ENCODE measurements at places on chromosomes 1 and 21.

DNA sequence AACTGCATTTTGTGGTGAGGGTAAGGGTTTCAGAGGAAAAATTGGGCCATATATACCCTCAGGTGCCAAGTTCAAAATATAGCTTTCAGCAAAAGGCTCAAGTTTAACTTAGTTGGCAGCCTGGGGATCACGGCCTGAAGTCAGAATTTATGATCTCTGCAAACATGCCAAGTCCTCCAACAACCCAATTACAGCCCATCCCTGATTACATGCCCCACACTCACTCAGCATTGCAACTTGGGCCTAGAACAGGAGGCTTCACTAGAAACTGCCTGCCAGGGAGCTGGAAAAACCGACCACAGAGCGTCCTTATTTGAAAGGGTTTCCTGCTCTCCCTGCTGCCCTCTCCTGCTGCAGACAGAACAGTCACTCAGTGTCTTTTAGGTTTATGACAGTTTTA lies 12.4 kb downstream of the FYB2 start:
- no peak for DNase-seq

DNA sequence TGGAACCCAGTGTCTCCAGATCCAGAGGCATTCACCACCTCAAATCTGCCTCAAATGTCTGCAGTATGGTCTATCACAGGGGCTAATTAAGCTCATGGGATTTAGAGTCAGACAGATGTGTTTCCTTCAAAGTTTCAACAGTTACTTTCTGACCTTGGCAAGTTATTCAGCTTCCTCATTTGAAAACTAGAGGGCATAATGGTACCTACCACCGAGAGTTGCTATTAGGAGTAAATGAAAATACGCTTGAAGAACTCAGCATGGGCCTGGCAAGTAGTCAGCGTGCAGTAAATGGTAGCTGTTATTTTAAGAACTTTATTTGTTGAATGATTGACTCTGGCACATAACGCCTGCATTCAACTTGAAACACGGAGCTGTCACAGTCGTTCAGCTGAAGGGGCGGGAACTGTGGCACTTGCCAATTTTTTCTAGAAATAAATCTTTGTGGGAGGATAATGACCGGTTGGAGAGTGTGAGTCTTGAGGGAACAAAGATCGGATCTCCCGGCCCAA lies 1.2 kb upstream of the CAP1 start:
- DNase-seq, result no peak

DNA sequence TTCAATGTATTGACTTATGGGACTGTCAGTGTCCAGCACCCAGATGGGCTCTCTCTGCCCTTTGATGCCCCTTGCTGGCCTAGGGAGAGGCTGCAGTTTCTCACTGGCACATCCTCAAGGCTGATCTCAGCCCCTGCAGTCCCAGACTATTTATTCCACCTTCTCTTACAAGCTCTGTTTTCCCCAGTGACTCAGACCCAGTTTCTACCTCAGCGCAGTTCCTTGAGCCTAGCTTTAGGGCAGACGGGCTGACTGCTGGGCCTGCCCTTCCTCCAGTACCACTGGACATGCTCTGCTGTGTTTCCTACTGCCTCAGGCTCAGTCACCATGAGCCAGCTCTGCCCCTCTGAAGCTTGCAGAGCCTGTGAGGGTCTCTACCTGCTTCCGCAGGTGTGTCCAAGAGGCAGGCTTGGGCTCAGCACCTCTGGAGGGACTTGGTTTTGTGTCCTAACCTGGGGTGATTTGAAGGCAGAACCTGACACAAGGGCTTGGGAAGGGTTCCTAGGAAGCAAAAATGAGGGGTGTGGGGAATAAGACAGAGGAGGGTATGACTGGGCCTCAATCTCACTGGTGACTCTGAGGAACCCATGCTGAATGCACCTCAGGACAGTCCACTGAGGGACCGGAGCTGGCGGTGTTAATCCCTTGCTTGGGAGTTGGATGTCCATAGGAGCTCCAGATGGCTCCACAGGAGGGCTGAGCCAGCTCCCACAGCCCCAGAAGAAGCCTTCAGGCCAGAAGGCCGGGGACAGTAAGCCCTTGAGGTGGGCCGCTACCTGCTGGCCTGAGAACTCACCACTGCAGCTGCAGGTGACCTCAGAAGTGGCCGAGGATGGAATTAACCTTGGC lies 689.9 kb downstream of the MATN1 start:
- no peak for DNase-seq

DNA sequence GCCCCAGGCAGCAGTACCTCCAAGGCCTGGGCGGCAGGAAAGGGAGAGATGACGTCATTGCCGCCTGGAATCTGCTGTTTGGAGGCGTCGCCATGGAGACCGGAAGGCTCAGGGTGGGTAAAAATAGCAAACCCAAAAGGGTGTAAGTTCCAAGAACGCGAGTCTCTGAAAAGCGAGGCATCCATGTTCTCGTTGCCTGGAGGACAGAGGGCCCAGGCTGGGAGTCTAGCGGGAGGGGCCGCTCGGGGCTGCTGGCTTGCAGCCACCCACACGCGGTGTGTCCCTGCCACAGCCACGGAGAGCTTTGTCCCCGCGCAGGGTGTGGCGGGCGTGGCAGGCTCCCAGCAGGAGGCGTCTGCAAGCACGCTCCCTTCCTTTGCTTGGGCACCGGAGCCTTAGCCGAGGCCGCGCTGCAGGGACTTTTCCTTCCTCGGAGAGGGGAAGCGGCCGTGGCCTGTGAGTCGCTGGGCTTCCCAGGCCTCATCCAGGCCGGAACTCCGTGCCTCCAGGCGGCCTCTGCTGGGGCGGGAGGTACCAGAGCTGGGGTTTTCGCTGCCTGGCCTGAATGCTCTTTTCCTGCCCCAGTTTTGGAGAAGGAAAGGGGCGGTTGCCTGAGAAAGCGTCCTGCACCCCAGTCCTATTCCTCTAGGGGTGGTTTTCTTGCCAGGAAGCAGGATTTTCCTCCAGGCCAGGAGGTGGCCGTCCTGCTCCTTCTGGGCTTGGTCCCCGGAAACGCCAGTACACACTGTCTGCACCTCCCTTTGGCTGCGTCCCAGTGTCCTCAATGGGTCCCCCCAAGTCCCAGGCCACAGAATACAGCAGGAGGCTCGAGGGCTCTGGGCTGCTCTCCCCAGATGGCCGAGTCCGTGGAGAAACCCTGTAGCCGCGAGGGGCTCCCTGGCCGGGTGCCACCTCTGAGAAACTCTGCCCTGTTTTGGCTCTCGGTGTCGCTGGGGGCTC lies 15.3 kb upstream of the SKI start:
- DNase-seq, result peak; percentile 87

DNA sequence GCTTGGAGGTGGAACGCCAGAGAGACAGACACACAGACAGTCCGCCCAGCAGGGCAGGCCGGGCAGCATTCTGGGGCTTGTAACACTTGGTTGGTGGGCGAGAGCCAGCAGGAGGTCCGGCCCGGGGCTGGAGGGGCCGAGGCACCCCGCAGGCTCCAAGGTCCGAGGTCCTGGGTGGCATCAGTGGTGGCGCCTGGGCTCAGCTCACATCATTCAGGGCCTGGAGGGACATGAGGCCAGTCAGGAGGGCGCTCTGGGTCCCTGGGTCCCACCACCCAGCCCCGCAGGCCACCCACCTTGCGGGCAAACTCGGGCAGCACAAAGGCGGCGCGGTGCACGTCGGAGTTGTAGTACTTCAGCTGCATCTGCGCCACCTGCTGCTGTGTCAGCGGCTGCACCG lies 5.2 kb downstream of the SRM start:
- DNase-seq, result no peak

- DNase-seq, result no peak
Measured at GRCh38 chr1:77661696-77662095, 20.8 kb downstream of the ZZZ3 start.

- DNase-seq, result no peak
Measured at GRCh38 chr1:175851749-175852148, 108.4 kb upstream of the TNR start.

- no peak for DNase-seq
Measured at GRCh38 chr21:29233611-29234540, 64.8 kb upstream of the BACH1 start.

GRCh38 chr21:46052703-46053651 lies 44.9 kb upstream of the COL6A2 start:
- peak; percentile 83 for DNase-seq

- DNase-seq, result no peak
Measured at GRCh38 chr21:38956856-38957571, 151.3 kb downstream of the ETS2 start.

DNA sequence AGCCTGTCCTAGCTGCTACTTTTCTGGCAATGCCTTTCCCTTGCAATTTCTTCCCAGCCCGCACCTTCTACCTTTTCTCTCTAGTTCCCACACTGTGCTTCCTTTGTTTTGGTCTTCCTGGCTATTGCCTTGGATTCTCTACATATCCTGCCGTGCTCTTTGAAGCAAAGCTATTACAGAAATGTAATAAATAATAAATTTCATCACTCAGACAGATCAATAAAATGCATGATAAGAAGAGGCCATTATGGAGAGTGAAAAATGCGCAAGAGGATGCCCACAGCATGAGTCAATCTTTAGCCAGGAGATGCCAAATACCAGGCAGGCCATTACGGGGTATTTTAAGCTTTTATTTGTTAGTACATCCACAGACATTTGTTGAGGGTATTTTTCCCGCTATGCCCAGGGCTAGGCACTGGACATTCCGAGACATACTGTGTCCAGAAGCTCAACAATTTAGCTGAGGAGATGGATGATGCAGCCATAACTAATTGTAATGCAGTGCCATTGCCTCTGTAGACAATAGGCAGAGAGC lies 163.6 kb downstream of the ST6GALNAC3 start:
- DNase-seq, result no peak

DNA sequence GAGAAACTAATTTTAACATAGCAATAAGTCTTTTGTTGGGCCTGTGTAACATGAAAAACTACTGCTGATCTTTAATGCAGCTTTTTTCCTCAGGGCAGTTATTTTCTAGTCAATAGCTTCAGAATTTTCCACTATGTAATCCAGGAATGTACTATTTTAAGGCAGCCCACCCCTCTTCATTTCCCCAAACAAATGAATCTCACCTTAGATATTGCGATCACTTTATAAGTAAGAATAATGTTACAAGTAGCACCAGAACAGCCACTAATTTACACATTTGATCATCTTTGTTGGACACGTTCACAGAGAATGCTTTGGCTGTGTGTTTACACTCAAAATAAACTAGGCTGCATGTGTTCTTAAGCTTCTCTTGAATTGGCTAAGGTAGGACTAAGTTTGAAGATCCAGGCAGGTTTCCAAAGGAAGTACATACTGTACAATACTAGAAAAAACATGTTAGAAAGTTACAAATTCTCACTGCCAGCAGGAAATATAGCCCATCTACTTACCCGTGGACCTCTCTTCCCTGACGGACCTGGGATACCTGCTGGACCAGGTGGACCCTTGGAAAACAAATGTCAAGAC lies 41.7 kb downstream of the COL24A1 start:
- DNase-seq, result no peak

DNA sequence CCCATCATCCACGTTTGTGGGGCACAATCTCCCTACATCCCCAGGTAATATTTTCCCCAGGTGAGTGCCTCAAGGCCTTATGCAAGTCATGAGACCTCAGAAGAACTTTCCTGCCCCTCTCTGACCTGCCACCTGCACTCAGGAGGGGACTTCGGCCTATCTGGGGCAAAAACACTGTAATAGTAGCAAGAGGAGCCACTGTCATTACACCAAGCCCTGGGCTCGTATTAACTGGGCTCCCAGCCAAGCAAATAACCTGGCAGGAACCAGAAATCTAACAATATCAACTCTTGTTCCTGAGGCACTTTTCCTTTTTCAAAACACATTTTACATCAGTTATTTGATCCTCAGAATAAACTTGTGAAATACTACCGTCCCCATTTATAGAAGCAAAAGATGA lies 30.9 kb downstream of the LAMB3 start:
- DNase-seq, result no peak

- no peak for DNase-seq
Measured at GRCh38 chr1:71521655-71522264, 440.9 kb upstream of the ZRANB2 start.

- DNase-seq, result no peak
Measured at GRCh38 chr1:1087351-1088028, 13.4 kb upstream of the RNF223 start.

DNA sequence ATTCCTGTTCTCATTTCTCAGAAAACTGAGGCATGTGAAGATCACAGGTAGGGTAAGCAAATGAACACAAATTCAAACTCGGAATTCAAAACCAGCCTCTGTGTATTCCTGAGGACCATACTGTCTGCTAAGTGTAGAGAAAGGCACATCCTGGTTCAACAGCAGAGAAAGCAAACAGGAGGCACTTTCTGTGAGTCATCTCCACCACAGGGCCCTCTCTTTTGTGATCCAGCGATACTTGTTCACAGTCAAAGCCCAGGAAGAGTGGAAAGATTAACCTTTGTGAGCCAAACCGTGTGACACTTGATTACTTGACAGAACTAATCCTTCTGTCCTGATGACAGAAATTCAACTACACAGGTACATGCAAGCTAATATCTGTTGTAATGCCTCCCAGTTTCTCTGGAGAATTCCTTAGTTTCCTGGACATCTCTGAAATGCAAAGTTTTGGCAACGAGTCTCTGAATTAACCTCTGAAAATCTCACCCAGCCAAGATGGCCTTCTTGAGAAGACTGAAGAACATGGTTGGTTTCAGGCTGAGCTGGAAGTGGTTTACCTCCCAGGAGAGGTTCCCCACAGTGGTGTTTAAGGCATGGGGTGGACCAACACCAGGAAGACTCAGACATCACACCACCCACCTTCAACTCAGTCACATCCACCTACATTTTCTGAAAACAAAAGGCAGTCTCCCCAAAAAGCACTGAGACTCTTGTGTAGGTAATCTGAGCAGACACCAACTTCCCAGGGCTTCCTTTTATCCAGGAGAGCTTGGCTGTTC lies 98.2 kb upstream of the ERG start:
- DNase-seq, result no peak

DNA sequence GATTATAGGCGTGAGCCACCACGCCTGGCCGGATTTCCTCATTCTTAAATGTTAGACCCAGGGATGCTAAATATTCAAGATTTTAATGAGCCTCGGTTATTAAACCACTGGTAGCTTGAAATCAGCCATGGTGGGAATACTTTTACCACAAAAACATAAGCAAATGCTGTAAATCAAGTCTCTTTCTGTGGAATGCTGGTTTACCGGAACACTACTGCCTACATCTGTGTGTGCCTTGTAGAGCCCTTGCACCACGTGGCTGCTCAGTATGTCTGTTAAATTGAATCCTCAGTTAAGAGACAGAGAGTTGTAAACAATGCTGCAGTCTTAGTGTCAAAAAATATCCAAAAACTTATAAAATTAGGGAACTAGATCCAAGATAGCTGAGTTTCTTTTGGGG lies 26.8 kb upstream of the CNN3 start:
- DNase-seq, result no peak

GRCh38 chr1:225578251-225578977 lies 74.5 kb downstream of the ENAH start:
- DNase-seq, result no peak

Data from BJ (cell line).